IPS DF 6.9 (cell line): ENCODE measurements at places on chromosomes 1 and 21.

DNA sequence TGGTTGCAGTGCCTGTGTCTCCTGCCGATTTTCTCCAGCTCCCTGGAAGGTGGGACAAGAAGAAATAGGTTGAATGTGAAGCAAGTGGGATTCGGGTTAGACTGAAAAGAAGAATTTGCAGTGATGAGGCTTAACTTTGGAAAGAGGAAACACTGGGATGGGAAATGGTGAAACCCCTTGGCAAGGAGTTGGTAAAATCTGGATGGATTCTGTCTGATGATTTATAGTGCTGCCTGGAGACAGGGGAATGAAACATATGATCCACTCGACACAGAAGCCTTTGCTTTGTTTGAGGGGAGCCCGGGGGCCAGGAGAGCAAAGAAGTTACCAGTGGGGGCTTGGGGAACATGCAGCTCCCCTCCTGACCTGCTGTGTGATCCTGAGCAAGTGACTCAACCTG is 67.2 kb downstream of the UBIAD1 start:
- no peak for DNase-seq

GRCh38 chr1:201020040-201020591 is 3.4 kb downstream of the KIF21B start:
- DNase-seq: no peak

GRCh38 chr1:67336157-67336556 is 28.5 kb downstream of the IL12RB2 start:
- DNase-seq: no peak

DNA sequence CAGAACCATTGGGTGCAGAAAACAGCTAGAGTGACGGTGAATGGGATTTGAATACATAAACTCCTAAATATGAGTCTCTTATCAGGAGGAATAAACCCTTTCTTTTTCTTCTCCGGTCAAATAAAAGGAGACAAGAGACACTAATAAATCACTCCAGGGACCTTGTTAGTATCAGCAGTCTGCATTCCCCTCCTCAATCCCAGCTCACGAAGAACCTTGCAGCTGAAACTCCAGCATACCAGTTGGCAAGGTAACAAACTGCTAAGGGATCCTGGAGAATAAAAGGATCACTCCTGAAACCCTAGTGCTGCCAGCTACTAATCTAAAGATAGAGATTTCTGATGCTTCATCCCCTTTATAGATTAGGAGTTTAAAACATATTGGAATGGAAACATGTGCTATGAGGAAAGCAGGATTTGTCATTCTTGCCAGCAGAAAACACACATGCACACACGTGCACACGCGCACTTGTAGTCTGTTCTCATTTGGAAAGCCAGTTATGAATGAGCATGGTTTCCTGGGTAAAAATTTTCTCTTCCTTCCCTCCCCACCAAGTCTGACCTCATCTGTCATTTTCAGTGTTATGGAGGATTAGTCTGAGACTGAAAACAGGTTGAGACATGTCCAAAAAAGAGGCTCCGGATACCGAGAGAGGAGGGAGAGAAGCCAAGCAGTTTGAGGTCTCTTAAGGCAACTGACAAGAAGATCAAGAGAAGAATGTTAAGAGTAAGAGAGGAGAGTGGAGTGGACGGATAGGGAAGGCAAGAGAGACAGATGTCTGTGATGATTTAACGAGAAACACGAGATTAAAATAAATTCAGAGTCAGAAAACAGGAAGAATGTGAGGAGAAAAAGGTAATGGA is 10.9 kb downstream of the IER5 start:
- DNase-seq: no peak

GRCh38 chr1:151834239-151834638 is 2.6 kb upstream of the RORC start:
- no peak for DNase-seq

DNA sequence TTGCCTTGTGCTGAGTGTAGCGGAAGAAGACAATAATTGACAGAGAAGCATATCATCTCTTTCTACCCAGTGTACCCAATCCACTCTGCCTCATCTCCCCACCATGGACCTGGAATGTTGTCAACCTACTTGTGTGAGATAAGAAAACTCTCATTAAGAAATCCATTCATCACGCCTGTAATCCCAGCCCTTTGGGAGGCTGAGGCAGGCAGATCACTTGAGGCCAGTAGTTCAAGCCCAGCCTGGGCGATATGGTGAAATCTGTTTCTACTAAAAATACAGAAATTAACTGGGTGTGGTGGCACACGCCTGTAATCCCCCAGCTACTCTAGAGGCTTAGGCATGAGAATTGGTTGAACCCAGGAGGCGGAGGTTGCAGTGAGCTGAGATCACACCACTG is 209.6 kb downstream of the PBX1 start:
- no peak for DNase-seq

GRCh38 chr1:151661751-151662150 is 49.9 kb downstream of the SNX27 start:
- DNase-seq: no peak

DNA sequence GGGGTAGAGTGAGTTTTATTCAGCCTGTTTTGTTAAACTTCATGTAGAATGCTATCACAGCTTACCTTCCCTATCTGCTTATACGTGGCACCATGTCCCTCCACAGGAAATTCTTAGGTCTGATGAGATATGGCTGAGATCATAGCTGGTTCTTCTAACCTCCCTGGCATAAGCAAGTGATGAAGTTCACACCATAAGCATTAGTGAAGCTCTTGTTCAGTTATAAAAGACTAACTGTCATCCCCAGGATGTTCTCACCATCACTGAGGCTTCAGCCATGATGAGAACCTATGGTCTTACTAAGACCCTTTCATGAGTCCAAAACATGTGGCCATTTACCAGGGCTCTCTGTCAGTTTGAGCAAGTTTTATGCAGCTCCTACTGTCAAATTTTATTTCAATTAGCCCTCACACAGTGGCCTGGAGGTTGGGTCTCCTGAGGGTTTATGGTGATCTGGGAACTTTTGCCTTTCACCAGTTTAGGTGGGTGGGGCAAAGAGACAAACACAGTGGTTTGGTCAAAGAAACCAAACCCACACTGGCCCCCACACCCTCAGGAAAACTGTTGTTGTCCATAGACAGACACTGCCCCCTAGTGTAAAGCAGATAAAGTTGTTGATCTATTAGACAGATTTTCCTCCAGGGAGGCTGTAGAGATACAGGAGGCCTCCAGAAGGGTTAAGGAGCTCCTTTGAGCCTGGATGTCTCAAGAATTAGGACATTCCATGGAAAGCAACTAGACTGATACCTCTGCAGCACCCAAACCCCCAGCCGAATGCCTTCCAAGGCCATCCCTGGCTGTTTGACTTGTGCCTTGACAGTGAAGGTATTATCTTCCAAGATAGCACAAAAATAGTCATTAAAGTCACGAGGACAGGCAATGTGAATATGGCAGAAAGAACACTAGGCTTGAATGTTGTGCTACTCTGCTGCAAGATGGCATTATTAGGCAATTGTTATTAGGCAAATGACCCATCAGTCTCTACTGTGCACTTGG is 5.0 kb downstream of the SLC22A15 start:
- no peak for DNase-seq

DNA sequence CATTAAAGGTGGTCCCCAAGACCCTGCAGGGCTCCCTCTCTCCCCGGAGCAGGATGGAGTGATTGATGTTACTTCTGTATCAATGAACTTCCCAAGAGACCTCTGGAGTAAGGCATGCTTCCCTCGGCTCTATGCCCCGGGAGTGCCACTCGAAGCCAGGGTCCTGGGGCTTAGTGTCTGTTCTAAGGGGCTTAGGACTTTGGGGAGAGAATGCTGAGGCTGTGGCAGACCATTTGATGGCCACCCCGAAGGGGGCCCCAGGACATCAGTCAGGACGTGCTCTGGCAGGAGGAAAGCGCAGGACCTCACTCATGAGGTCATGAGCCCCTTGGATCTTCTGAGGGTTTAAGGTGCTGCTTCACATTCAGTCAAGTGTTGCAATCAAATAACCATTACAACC is 7.5 kb downstream of the KIAA1614 start:
- DNase-seq: no peak

- DNase-seq: no peak
Measured at GRCh38 chr1:71245246-71245645, 164.4 kb upstream of the ZRANB2 start.

DNA sequence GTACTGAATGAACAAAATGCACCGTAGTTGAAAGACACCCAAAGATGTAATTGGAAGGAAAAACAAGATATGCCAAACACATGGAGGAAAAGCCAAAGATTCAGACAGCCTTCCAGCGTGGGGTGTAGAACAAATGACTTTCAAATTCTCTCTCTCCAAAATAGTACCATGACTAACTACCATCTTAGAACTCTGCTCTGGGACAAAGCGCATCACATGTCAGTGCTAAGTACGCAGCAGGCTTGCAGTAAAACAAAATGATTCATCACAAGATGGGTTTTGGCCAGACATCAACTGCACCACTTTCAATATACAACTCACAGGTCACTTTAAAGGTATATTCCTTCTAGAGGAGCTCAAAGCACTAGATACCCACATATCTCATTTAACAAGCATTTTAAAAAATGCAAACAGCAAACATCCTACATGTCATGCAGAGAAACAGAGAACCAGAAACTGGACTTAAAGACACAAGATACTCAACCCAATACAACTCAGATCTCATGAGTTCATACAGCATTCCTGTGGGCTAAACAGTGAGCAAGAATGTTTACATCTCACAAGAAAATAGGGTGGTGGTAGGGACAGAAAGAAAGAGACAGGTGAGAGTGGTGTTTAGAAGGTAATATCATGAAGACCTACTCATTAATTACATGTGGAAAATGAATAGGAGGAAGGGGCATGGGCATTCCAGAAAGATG is 75.7 kb downstream of the BCAR3 start:
- no peak for DNase-seq

GRCh38 chr21:24208562-24209260 is 1398.6 kb downstream of the MRPL39 start:
- DNase-seq: no peak

- DNase-seq: no peak
Measured at GRCh38 chr1:206037581-206037980, 13.9 kb upstream of the CTSE start.

DNA sequence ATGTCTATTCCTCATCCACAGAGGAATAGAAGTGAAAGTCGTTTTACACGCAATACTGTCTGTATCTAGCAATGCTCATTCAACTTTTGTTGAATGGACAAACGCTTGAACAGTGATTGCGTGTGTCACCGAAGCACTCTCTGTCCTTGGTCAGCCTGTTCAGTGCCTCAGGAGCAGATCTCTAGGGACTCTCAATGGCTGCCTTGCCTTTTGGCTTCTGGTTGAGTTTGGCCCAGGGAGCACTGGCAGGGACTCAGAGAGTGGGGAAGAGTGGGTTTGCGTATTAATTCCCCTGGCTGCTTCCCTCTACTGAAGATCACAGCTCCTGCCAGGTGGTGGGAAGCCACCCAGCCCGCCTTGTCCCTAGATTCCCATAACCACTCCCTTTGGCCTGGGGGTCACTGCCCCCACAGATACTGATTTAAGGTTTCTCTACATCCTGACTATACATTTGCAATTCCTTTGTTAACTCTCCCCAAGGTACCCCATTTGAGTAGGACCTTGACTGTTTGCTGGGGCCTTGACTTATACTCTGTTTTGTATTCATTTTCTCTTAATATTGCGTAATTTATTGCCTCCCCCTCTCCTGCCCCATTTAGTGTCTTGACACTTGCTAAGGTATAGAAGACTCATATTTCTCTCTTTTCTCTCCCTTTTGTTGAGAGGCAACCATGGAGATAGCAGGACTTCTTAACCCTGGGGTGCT is 61.7 kb upstream of the USP24 start:
- DNase-seq: no peak

DNA sequence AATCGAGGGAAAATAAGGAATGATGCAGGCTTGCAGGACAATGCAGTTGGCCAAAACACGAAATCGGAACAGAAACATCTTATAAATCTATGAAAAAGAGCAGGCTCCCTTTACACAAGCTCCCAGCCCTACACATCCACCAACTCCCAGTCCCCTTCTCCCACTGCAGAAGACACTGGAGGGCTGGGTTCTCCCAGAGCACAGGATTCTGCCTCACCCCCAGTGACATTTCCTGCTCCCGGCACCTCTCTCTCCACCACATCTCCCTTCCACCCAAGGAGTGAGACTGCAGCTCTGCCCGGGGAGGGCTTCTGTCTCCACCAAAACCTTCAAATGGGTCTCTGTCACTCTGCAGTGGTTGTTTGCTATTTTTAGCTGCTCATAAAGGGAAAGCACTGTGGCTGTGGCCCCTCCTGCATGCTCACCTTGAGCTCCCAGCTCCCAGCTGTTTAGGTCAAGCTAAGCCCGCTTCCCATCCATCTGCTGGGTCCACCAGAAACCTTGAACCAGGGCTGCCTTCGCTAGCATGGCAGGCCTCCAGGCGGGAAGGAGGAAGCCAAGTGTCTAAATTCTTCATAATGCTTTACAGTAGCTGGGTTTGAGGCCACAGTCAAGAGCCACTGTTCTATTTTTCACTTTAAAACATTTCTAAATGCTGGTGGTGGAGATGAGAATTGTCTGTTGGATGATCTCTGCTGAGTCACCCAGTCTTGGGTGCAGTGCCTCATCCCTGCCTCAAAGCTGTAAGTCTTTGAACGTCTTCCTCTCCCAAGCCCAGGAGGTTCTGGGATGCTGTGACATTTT is 3.3 kb upstream of the C2CD2 start:
- no peak for DNase-seq

GRCh38 chr1:41918450-41919043 is at the start of gene HIVEP3:
Gene HIVEP3, minus strand, starts transcription at chr1:41918922.
- no peak for DNase-seq

GRCh38 chr1:2972011-2972878 is 49.0 kb upstream of the ACTRT2 start:
- DNase-seq: no peak

- DNase-seq: no peak
Measured at GRCh38 chr1:227828786-227829185, 13.3 kb downstream of the PRSS38 start.

- DNase-seq: no peak
Measured at GRCh38 chr21:45699966-45700365, 56.4 kb downstream of the PCBP3 start.

DNA sequence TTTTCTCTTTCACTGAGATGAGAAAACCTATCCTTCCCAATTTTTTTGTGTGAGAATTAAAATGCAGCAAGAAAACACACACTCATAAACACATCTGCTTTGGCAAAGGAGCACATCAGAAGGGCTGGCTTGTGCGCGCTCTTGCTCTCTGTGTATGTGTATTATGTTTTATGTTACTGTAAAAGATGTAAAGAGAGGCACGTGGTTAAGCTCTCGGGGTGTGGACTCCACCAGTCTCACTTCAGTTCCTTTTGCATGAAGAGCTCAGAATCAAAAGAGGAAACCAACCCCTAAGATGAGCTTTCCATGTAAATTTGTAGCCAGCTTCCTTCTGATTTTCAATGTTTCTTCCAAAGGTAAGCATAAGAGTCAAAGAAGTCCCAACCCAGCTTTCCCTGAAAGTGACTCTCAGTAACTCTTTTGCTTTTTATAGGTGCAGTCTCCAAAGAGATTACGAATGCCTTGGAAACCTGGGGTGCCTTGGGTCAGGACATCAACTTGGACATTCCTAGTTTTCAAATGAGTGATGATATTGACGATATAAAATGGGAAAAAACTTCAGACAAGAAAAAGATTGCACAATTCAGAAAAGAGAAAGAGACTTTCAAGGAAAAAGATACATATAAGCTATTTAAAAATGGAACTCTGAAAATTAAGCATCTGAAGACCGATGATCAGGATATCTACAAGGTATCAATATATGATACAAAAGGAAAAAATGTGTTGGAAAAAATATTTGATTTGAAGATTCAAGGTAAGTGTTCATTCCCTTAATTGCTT is at the start of gene CD2:
TSS of gene CD2 (plus strand) at position 233 of the 780 bp plus-strand sequence. CDS start at position 296, 63 bp downstream.
- DNase-seq: no peak

GRCh38 chr1:206706298-206706791 is 21.6 kb downstream of the MAPKAPK2 start:
- no peak for DNase-seq

GRCh38 chr1:150976401-150976821 is 1.8 kb upstream of the CERS2 start:
- DNase-seq: no peak

- no peak for DNase-seq
Measured at GRCh38 chr1:168643152-168643551, 66.7 kb downstream of the XCL1 start.
